Uterus (tissue), 4 donors: ENCODE measurements at places on chromosomes 1 and 21.

DNA sequence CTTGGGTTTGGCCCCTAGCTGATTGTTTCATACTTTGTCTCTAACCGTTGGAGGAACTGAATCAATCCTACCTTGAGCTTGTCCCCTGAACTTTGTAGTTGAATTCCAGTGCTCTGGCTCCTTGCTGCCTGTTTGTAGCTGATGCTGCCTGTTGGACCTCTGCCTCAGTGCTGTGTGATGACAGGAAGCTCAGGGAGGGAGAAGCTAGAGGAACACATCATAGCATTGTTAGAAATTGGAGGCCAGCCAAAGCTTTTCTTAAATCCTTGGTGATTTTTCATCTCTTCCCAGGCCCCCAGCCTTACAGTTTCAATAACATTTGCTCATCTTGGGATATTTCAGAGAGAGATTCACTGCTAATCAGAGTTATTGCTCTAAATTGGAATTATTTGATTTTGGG, 34.0 kb downstream of the MACF1 start:
- DNase-seq = peak; percentile 40
- H3K27ac ChIP-seq = peak overlapping the region; percentile 0
- no peaks in the 10 kb centered on the region for H3K36me3 ChIP-seq
- no peaks in the 10 kb centered on the region for H3K27me3 ChIP-seq
- no peak overlapping the region for H3K4me3 ChIP-seq

DNA sequence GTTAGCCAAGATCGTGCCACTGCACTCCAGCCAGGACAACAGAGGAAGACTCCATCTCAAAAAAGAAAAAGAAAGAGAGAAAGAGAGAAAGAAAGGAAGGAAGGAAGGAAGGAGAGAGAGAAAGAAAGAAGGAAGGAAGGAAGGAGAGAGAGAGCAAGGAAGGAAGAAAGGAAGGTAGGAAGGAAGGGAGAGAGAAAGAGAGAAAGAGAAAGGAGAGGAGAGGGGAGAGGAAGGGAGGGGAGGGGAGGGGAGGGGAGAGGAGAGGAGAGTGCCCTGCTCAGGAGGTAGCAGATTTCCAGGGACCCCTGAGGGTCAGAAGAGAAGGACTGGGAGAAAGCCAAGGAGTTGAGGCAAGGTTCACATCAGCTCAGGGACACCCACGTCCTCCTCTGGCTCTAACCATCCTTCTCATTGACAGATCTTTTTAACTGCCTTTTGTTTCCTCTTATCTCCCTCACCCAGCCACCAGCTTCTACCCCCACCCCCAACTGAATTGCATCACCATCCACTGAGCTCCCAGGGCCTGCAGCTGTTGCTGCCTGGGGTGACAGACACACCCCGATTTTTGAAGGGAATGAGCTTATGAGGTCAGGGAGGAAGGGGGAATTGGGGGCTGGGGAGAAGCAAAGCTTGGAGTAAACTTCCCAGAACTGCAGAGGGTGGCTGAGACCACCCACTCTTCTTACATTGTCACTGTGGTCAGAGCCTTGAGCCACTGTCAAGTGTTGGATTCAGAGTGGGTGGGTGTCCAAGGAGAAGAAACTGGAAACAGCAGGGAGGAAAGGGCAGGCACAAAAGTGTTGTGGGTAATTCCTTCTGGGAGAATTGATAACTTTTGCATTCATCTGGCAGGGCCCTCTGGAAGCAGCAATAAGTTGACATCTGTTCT, 91.6 kb downstream of the GLUL start:
- H3K27ac ChIP-seq = no peak overlapping the region
- H3K36me3 ChIP-seq = no peaks in the 10 kb centered on the region
- no peaks in the 10 kb centered on the region for H3K4me1 ChIP-seq
- H3K4me3 ChIP-seq = no peak overlapping the region
- no peaks in the 10 kb centered on the region for H3K27me3 ChIP-seq
- DNase-seq = peak; percentile 34

- no peaks in the 10 kb centered on the region for H3K27me3 ChIP-seq
- DNase-seq = no peak
- H3K36me3 ChIP-seq = no peaks in the 10 kb centered on the region
Measured at GRCh38 chr1:37391211-37392011, 83.0 kb upstream of the ZC3H12A start.

DNA sequence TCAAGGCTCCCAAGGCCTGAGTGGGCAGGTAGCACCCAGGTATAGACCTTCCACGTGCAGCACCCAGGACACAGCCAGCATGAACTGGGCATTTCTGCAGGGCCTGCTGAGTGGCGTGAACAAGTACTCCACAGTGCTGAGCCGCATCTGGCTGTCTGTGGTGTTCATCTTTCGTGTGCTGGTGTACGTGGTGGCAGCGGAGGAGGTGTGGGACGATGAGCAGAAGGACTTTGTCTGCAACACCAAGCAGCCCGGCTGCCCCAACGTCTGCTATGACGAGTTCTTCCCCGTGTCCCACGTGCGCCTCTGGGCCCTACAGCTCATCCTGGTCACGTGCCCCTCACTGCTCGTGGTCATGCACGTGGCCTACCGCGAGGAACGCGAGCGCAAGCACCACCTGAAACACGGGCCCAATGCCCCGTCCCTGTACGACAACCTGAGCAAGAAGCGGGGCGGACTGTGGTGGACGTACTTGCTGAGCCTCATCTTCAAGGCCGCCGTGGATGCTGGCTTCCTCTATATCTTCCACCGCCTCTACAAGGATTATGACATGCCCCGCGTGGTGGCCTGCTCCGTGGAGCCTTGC, 1.7 kb downstream of the GJB4 start:
- no peaks in the 10 kb centered on the region for H3K27me3 ChIP-seq
- no peaks in the 10 kb centered on the region for H3K36me3 ChIP-seq
- H3K4me3 ChIP-seq = no peak overlapping the region
- no peak for DNase-seq
- H3K4me1 ChIP-seq = no peaks in the 10 kb centered on the region
